ENCODE measurements at places on chromosomes 2 and 18.

DNA sequence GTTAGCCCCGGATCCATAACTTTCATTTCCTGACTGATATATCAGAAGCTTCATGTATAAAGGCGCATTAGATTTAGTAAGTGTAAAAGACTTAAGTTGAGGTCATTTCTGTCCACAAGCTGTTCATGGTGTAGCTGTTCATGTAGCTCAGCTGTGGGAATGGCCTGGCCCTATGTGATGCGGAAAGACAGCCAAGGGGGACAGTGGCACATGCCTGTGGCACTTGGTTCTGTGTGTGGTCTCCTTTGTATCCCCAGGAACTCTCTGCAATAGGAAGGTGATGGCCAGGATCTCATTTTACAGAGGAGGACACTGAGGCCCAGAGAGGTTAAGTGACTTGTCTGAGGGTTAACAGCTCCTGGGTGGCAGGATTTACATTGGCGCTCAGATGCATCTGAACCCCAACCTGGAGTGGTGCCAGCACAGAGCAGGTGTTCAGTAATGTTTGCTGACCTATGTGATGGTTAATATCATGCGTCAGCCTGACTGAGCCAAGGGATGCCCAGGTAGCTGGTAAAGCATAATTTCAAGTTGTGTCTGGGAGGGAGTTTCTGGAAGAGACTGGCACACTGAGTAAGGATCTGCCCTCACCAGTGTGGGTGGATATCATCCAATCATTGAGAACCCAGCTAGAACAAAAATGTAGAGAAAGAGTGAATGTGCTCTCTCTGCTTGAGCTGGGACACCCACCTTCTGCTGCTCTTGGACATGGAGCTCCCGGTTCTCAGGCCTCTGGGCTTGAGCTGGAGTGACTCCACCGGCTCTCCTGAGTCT lies 25.4 kb downstream of the HPCAL1 start:
- no peak for DNase-seq

DNA sequence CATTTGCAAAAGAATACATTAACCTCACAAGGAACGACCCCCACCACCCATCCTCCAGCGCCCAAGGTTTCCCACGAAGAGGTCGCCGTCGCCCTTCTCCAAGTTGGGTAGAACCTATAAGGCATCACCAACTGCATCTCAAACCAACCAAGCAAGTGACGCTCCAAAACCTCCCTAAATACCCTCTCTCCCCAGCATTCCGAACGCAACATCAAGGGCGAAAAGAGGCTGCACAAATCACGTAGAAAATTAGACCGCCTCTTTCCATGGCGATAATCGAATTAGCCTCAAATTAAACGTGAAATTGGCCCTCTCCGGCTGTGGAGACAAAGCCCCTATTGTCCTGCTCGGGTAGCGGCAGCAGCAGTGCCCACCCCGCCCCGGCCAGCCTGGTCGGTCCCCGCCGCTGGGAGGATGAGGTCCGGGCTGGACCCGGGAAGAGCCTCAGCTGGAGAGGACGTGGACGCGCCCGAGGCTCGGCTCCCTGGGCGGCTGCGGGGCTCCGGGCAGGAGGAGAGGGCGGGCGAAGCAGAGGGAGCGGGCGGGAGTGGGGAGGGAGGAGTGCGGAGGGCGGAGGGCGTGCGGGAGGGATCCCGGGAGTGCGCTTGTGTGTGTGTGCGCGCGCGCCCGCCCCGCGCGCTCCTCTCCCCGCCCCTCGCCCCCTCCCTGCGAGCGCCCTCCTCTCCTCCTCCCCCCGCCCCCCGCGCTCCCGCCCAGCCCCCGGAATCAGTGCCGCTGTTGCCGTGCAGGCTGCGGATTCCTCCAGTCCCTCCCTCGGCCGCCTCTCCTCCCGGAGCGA lies at the start of gene SPTBN1:
Gene SPTBN1, plus strand, starts transcription at position 765 of the 799 bp plus-strand sequence. CDS start 70,092 bp downstream, outside the sequence.
- DNase-seq: peak; percentile 93

- no peak for DNase-seq
Measured at GRCh38 chr2:20351555-20352229, 1.0 kb upstream of the PUM2 start.

- DNase-seq: no peak
Measured at GRCh38 chr2:173630425-173631126, 275.9 kb downstream of the CDCA7 start.

- no peak for DNase-seq
Measured at GRCh38 chr18:52288403-52289004, 51.5 kb upstream of the DCC start.

DNA sequence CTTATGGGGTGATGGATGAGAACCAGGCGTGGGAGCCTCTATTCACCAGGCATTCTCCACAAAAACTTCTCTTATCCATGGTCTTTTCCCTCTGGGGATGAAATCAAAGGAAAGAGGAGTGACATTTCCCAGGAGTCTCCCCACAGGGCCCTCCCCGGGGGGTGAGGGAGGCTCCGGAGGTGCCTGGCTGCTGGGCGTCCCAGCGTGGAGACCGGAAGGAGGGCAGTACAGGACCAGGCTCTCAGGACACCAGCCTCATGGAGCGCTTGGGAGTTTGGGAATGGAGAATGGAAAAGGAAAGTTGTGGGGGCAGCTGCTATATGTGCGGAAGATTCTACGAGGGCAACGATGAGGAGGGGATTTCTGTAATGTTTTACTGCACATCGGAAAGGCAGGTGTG lies 22.1 kb downstream of the CIB4 start:
- DNase-seq: no peak

- DNase-seq: no peak
Measured at GRCh38 chr2:233334915-233335314, 19.4 kb upstream of the DGKD start.

DNA sequence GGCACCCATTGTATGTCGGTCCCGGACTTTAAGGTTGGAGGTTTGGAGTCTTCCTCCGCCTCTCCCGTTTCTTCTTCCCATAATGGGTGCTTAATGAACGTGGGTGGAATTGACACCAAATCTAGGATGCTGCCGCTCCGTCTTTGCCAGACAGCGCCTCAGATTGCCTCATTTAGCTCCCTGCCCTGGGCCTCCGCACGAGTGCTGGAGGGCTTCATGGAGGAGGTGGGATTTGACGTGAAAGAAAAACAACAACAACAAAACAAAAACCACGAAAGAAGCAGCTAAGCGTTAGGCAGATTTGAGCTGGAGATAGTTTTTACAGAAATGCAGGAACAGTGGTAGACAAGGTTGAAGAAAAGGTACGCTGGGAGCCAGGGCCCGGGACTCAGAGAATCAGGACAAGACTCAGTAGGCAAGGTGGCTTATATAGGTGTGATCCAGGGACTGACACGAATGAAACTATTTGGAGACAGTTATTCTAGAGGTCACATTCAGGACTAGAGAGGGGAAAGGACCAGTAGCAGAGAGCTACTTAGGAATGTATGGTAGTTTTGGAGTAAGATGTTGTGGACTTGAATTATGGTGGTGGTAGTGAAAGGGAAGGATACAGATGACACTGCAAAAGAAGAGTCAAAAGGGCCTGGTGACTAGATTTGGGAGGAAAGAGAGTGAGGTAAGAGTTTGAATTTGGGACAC lies 605 bp downstream of the ZNF2 start:
- DNase-seq: no peak

DNA sequence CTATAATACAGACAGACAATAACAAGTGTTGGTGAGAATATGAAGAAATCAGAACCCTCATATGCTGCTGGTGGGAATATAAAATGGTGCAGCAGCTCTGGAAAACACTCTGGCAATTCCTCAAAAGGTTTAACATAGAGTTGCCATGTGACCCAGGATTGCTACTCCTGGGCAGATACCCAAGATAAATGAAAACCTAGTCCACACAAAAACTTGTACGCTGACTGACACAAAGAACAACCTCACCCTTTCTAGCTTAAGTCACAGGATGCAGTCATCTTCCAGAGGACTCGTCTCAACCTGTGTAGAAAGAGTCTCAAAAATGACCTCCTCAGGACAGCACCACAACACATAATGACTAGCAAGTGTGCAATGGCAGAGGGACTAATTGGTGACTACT lies 71.6 kb upstream of the ACAA2 start:
- DNase-seq: no peak

- no peak for DNase-seq
Measured at GRCh38 chr2:235319095-235319494, 174.7 kb upstream of the AGAP1 start.

DNA sequence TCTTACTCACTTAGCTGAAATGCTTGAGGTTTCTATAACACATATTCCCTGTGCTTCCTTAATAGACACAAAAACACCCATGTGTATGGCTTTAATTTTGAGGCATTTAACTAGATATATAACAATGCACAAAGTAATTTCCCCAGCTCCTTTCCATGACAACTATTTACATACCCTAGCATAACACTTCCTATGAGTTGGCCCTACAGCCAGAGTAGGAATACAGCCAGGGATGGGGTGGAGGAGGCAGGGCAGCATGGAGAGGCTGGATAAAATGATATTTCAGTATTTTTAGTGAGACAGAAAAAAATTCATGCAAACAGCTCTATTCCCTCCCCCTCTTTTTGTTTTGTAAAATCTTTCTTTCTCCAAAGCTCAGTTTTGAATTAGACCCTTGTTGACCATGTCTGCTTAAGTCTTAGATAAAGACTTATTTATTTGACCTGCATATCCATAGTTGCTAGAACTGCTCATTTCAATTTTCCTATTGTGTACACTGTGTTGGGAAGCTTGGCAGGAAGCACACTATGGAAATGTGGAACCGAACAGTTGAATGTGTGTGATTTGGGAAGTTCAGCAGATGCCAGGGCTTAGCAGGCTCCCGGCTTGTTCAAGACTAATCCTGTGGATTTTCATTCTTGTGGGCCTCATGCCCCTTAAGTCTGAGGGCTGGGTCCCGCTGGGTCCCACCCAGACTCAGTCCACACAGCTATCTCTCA lies 11.2 kb upstream of the B3GNT2 start:
- no peak for DNase-seq

DNA sequence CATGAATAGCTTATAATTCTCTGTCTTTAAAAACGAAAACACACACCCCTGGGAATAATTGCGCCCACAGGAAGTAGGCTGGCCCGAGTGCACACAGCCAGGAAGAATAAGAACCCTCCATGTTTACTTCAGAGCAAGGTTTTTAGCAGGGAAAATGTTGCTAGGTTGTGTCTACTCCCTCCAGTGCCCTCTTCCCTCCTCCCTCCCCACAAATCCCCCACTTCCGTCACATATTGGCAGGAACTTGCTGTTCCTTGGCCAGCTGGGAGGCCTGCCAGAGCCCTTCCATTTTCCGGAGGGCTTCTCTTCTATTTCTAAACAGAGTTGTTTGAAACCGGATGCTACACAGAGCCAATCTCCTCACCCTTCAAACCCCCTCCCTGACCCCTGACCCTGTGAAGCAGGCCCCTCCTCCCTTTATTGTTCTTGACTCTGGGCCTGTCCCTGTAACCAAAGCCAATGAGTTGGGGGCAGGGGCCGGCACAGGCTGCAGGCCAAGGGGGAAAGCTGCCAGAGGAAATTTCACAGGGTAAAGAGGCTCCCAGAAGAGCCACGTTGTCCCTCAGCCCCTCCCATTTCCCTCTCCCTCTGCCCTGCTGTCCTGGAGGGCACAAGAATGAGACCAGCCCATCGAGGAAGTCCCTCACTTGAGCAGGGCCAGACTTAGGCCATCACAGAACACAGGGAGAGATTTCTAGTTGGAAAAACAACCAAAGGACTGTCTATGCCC lies 49.8 kb upstream of the LGALSL start:
- DNase-seq: peak; percentile 79

GRCh38 chr2:43480874-43481273 lies 115.0 kb downstream of the THADA start:
- DNase-seq: no peak

- DNase-seq: no peak
Measured at GRCh38 chr18:524466-524865, 24.0 kb upstream of the COLEC12 start.

- no peak for DNase-seq
Measured at GRCh38 chr2:31300309-31300708, 66.4 kb downstream of the EHD3 start.

- DNase-seq: no peak
Measured at GRCh38 chr18:2879889-2880288, 33.1 kb downstream of the EMILIN2 start.

- no peak for DNase-seq
Measured at GRCh38 chr2:215136669-215137328, 1.6 kb downstream of the ABCA12 start.

Measured in midbrain (tissue), 1 donor.